ENCODE measurements at places on chromosomes 3 and 15.

- DNase-seq: no peak
These were observed 76.9 kb downstream of the MRPL46 start for GRCh38 chr15:88390164-88390901.

DNA sequence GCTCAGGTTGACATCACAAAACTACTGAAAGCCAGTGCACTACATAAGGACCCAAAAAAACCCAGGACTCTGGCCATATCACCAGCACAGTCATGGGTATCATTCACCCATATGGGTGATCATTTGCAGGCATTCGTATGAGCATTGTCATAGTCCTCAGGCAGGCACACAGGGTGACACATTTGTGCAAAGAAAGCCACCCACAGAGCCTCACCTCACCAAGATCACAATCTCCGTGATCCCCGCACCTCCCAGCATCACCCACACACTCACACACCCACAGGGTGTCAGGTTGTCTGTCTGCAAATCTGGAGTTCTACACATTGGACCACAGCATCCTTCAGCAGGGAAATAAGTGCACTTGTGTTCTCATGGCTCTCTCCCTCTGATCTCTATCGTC lies 166.0 kb upstream of the LPP start:
- DNase-seq: no peak

DNA sequence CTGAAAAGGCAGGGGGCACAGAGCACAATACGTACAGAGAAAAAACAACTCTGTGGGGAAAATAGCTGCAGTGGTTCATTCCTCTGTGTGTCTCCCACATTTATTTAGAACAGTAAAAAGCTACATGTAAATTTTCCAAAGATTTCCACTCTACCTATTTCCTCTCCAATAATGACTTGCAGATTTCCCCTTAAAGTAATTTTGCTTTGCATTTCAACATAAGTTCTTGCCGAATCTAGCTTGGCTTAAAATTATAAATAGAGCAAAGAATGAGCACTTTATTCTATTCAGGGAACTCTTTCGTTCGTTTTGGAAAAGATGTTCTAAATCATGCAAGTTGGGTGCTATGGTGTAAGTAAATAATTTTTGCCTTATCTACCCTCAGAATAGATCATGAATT lies 58.2 kb upstream of the NR2E3 start:
- DNase-seq: no peak

GRCh38 chr3:70899816-70900215 lies 587.4 kb upstream of the MDFIC2 start:
- DNase-seq: no peak

DNA sequence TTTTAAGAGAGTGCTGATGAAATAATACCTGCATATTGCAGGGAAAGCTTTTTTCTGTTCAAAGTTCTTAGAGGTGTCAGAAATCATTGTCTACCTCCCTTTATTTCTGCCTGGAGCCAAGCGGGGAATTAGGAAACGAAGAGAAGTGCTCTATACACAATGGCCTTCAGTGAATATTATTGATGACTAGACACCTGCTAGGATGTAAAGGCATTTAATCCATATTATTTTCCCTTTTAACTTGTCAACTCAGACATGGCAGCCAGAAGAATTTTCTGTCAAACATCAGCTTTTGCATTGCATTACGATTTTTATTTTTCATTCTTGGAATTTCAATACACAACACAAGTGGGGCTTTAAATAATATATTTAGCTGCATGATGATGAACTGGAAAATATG lies 24.7 kb downstream of the CADM2 start:
- no peak for DNase-seq

GRCh38 chr3:194330160-194330559 lies 21.0 kb downstream of the CPN2 start:
- no peak for DNase-seq

- DNase-seq: no peak
These were observed 9.6 kb upstream of the LIPH start for GRCh38 chr3:185561958-185562357.

DNA sequence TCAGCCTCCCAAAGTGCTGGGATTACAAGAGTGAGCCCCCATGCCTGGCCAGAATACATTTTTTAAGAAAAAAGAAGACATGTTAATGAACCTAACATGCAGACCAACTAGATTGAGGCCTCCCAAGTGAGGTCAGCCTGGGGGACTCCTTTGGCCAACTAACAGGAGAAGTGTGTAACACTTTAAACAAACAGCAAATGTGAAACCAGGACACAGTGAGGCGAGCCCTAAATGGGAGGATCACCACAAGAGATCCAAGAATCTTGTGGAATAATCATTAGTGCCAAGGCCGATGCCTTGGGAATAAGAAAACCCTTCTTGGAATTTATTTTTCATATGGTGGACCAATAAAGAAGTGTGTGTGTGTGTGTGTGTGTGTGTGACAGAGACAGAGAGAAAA lies 73.9 kb downstream of the ATP10A start:
- DNase-seq: no peak

GRCh38 chr15:51093488-51093838 lies 1.2 kb downstream of the TNFAIP8L3 start:
- no peak for DNase-seq

GRCh38 chr15:33284336-33284735 lies 26.4 kb upstream of the RYR3 start:
- no peak for DNase-seq

DNA sequence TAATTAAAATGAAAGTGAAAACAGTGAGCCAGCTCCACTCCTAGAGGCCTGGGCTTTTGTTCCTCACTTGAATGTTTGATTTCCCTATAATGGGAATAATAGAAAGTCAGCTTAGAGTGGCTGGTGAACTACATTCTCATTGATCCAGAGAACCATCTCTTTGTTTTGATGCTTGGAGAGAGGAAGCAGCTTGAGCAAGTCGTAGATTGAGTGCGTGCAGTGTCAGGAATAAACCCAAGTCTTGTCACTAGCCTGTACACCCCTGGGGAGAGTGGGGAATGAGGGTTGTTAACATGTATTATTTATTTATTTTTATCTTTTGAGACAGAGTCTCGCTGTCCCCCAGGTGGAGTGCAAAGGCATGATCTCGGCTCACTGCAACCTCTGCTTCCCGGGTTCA lies 885 bp upstream of the LSG1 start:
- DNase-seq: no peak
